GF-D8 (cell line): ENCODE measurements at places on chromosomes 4 and X.

DNA sequence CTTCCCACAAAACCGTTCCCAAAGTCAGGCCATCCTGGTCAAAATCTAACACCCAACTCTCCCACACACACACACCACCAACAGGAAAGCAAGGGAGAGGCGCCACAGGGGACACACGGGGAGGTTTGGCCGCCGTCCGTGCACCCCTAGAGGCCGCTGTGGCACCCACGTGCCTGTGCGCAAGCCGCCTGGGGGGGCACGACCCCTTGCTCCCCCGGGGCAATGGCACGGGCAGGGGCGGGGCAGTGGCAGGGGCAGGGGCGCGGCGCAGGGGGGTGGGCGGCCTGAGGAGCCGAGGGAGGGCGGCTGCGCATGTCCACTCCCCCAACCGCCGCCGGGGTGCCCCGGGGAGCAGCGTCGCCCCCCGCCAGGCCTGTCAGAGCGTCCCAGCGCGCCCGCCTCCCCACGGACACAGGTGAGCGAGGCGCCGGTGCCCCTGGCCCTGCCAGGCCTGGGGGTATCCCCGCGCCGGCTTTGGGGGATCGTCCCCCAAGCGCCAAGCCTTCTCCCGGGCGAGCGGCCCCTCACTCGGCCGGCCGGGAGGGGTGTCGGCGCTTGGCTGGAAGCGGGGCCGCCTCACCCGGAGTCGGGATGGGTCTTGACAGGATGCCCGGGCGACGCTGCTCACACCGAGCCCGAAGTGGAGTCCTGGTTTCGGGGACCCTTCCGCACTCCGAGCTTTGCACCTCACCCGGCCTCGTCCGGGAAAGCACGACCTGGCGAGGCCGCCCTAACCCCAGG lies at the start of gene ERAS:
ERAS (plus strand) TSS at position 379 of the 741 bp plus-strand sequence. CDS start 2,611 bp downstream, outside the sequence.
- DNase-seq: no peak

- DNase-seq: no peak
These were observed 8.4 kb upstream of the HAUS7 start for GRCh38 chrX:153478746-153479145.

DNA sequence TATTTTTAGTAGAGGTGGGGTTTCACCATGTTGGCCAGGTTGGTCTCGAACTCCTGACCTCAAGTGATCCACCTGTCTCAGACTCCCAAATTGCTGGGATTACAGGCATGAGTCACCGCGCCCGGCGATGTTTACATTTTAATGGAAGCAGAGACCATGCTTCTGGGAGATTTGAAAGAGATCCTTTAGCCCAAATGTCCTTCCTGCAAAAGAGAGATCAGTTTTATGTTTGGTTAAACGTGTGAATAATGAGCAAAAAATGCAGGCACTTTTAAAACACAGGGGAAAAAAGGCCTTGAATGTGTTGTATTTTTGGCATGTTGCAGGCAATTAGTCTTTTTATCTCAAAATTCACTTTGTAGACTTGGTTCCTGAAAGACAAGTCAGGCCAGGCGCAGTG lies 95.8 kb upstream of the ELOVL6 start:
- no peak for DNase-seq

GRCh38 chr4:1674682-1675081 lies 9.4 kb downstream of the FAM53A start:
- DNase-seq: no peak

DNA sequence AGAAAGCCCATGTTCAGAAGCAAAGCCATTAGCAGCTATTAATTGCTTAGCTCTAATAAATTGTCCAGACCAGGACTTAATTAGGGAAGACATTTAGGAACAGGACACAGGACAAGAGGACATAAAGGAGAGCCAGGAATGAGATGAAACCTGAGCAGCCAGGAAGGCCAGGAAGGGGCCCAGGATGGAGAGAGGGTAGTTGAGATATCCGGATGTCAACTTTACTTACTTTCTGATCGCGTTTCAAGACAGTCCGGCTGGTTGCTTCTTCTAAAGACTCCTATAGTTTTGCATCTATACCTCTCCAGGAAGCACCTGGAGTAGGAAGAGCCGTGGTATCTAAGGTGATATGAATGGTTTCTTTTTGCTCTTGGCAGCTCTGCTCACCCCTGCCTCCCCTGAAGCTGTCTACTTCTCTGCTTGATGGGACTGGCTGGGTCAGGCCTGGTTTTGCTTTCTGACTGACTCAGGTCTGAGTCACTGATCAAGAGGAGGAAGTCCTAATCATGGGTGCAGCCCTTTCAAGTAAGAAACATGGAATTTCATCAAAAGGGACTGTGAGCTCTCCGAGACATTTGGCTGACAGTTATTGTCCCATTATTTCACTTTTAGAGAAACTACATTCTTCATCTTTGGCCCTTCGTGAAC lies 733.3 kb downstream of the RPA4 start:
- DNase-seq: no peak

GRCh38 chrX:54446084-54446483 lies 5.9 kb downstream of the TSR2 start:
- DNase-seq: no peak

- DNase-seq: no peak
These were observed 50.5 kb downstream of the TBC1D14 start for GRCh38 chr4:6960154-6960553.

- DNase-seq: no peak
These were observed 191.1 kb downstream of the NAA11 start for GRCh38 chr4:79134767-79135166.

DNA sequence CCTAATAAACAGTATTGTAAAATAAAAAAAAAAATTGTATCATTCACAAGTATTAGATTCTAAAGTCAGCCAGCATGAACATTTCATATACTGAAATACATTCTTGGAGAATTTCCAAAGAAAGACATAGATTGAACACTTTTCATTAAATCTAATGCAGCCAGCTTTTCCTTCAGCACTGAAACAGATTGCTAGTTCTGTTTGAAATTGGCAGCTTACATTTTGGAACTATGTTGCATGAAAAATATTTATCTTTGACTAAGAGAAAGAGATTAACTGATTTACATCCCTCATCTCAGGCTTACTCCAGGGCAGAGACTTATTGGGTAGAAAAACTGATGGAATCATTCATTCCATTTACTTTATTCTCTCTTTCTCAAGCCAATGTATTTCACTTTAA lies 272.7 kb downstream of the PDHA2 start:
- no peak for DNase-seq

DNA sequence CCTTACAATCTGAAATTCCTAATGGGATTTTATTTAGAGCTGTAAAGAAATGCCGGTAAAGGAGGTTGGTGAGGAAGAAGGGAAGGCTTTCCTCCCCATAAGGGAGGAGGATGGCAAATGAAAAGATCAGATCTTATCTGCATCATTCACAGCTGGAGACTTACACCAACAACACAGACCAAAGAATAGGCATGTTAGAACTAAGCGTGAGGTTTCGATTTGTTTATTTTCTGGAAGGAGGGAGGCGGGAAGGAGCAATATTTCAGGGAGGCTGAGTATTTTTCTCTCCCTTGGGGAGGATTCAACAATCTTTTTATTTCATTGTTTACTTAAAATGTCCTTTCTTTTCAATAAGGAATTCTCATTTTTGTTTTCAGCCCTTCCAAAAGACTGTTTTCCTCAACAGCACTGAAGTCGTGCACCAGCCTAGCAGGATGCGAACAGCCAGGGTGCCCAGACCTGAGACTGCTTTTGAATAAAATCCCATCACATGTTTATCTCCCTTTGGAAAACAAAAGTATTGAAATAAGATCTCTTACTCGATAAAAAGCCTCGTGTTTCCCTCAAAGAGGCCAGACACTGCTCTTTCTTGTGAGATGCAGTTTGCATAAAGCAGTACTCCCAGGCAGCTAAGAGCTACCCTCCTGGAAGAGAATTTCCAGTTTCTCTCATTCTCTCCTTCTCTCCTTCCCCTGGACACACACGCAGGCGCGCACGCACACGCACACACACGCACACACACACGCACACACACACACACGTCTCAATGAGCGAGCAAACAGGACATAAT lies 236.1 kb downstream of the MGST2 start:
- DNase-seq: no peak

DNA sequence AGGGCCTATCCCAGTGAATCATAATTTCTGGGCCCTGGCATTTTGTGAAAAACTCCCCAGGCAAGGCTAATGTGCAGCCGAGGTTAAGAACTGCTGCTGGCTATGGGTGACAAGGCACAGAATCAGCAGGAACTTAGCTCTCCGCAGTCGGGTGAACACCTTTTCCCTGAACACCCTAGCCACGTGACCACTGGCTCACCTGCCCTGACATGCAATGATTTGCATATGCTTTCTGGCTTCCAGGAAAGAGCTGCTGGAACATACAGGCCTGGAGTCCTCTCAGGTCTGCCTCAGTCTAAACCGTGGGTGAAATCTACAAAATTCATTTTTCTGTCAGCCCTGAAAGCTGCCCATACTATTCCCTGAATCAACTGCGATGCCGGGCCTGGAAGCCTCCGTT lies 56.6 kb downstream of the ZNF827 start:
- no peak for DNase-seq

DNA sequence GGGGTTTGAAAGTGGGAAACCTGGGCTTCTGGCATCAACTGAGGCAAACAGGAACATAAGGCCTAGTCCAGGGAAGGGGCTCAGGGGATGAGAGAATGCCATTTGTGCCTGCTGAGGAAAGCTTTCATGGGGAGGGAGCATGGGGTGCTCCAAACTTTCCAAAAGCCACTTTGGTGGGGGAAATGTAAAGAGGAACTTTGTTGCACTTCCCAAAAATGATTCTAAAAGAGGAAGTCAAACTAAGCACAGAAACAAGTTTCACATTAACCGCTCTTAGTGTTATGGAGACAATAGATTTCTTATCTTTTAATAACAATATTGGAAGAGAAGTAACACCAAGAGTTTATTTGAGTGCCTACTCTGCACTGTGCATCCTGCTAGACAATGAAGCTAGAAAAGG lies 32.3 kb downstream of the GAB3 start:
- peak; percentile 73 for DNase-seq

- no peak for DNase-seq
These were observed 195.7 kb upstream of the TBL1X start for GRCh38 chrX:9269134-9269533.

DNA sequence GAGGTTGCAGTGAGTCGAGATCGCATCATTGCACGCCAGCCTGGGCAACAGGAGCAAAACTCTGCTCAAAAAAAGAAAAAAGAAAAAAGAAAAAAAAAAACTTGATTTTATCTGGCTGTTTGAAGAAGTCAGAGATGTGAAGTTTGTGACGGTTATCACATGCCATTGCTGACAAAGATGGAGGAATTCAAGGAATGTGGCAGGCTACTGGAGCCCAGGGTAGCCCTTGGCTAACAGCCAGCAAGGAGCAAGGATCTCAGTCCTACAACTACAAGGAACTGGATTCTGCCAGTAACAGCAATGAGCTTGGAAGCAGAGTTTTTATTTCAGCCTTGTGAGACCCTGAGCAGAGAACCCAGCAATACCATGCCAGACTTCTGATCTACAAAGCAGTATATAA lies 24.3 kb upstream of the TET2 start:
- DNase-seq: no peak

GRCh38 chr4:815464-816146 lies 10.3 kb downstream of the CPLX1 start:
- no peak for DNase-seq

DNA sequence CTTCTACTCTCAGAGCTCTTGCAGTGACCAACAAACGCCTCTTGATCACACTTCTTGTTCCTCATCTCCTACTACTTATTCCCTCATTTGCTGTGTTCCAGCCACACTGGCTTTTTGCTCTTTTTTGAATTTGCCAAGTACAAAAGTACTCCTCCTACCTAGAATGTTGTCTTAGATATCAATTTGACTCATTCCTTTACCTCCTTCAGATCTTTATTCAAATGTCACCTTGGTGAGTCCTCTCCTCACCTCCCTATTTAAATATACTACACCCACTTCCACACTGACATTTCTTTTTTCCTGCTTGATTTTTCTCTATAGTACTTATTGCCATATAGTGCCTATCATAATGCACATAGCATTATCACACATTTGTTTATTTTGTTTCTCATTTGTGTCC lies 6.2 kb upstream of the DCAF4L1 start:
- no peak for DNase-seq

DNA sequence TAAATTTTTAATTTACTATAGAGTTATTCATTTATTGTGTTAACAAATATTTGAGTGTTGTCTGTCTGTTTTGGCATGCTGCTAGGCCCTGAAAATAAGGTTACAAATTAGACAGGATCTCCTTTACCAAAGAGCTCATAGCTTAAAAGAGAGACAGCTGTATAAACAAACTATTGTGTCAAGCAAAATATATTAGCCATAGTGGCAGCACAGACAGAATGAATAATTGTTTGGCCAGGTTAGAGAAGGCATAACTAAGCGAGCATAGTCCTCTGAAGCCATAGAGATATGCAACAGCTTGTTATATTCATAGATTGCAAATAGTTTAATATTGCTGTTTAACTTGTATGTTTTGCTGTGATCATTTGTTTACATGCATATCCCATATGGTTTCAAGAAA lies 66.7 kb upstream of the NDUFC1 start:
- DNase-seq: no peak

DNA sequence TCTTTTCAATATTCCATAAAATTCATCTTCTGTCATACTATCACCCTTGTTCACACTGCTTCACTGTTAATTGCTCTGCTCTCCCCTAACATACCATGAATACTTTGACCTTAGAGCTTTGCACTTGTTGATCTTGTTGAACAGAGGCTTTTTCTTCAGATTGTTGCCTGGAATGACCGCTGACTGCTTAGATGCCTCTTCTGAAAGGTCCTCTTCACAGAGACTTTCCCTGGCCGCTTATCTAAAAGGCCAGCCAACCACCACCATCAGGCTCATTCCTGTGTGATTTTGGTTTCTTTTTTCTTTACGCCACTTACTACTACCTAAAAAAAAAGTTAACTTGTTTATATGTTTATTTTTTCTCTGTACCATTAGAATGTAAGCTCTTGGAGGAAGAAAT lies 667.7 kb downstream of the STPG2 start:
- DNase-seq: no peak

DNA sequence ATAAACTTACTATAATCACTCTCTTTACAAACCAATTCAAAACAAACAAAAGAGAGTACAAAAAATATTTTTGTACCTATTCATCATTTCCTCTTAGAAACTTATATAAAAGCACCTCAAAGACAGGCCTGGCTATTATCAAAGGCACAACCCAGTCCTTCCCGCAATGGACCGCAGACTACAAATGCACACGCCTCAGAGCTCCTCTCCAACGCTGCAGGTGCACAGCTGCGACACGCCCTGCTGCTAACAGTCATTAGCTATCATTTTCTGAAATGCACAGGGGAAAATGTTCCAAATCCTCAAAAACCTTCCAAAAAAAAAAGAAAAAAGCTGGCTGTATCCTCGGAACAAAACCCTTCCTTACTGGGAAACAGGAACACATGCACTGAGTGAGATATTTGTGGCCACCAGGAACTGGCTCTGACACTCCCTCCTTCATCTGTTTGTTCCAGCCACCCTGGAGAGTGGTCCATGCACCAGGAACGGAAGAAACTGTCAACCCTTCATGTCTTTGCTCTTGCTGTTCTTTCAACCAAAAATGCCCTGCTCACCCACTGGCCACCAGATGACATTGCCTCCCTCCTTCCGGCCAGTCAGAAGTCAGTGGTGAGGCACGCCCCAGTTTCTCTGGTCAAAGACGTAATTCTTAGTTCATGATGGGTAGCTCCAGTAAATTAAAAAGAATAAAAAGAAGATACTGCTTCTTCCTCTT lies 16.7 kb downstream of the IRF2 start:
- DNase-seq: no peak

GRCh38 chr4:25635501-25635900 lies 20.1 kb upstream of the SLC34A2 start:
- DNase-seq: no peak

- no peak for DNase-seq
These were observed 21.3 kb upstream of the MXD4 start for GRCh38 chr4:2283199-2283711.
